ENCODE measurements at places on chromosomes 1 and 21.
A peak's percentile ranks its signal among the peaks of the same experiment; 100 is the strongest.

- no peak for DNase-seq
Measured at GRCh38 chr1:86865973-86866637, 47.8 kb downstream of the SELENOF start.

GRCh38 chr1:53069663-53070327 is 7.8 kb downstream of the PODN start:
- peak; percentile 66 for DNase-seq

- no peak for DNase-seq
Measured at GRCh38 chr1:86499987-86500593, 31.4 kb downstream of the CLCA1 start.

DNA sequence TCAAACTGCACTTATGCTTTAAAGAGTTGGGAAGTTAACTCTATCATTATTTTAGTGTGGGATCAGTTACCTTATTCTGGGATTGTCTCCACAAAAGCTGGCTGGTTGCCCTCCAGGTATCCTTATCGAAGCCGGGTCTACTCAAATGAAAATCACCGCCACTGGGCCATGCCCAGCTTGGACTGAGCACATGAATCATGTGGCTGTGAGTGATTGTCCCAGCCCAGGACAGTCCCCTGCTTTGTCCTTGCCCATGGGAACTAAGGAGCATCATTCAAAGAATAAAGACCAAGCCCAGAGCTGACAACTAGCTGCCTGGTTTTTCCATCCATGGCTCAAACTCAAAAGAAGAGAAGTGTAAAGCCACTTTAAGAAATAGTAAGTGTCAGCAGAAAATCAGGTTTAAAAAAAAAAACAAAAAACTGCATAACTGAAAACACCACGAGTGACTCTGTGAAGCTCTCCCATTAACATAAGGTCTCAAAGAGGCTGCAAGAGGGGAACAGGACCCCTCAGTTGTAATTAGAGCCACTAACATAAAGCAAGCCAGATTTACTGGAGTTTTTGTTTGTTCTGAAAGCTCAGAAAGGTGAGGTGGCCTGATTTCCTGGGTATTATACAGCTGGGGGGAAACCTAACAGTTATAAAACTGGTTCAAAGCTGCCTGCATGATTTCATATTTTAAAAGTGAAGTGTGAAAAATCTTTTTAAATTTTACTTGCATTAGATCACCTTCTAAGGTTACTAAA is 91.5 kb downstream of the KIF14 start:
- DNase-seq, result no peak

- DNase-seq, result no peak
Measured at GRCh38 chr1:73800376-73800775, 397.6 kb downstream of the LRRIQ3 start.

DNA sequence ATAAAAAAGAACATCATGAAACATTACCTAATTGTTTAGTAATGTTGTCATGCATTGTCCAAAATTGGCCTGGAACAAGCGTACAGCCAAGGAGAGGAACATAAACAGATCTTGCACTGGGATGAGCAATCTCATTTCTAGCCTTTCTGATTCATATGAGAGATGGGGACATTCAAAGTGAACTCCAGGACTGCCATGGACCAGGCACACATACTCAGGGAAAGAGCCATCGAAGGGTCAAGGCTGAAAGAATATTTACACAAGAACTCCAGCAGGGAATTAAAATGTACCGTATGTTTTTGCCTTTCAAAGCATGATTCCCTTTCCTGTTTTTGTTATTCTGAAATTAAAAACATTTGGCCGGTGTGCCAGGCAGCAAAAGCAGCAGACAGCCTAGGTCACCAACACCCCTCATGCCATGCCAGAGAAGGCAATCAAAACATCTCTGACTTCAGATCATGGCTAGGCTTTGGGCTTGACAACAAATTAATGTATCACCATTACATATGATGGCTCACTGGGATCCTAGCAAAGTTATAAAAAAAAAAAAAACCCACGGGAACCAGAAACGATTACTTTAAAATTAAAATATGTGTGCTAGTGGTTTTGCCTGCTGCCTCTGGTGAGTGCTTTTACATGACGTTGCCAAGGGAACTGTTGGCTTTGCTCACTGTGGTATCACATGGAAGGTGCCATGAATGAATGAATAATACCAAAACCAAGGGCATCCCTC is 159.8 kb downstream of the TGFBR3 start:
- no peak for DNase-seq

DNA sequence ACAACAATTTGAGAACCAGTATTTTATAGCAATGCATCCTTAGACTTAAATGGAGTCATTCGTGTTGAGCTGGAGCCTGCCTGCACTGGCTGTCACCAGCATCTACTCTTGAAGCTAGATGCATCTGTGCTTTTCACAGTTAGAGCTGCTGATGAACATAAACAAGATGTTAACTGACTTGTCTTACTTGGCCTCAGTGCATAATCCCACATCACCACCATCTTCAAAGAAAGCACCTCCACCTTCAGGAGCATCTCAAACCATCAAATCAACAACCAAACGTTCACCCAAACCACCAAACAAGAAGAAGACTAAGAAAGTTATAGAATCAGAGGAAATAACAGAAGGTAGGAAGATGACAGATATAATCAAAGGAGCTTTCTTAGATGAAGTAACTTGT is 71.1 kb downstream of the TPR start:
- no peak for DNase-seq

DNA sequence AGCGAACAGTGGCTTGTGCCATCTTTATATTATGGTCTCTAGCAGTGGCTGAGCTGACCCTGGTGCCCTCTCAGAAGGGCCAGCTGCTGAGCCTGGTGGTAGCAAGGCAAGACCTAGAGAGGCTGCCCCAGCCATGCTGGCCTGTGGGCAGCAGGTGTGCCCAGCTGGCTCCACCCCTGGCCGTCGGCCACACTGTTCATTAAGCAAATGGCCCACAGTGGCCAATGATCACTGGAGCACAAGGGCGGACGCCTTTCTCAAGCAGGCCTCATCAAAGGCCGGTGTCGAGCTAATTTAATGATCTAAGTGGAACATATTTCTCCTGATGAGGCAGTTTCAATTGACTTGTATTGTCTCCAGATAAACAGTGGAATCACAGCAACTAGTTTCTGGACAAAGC is 89.4 kb downstream of the GRIK3 start:
- DNase-seq, result no peak

GRCh38 chr1:36481091-36481490 is 1.6 kb downstream of the CSF3R start:
- DNase-seq, result no peak

GRCh38 chr21:16211339-16212303 is 481.8 kb downstream of the USP25 start:
- DNase-seq, result no peak

GRCh38 chr1:5597991-5598823 is 394.0 kb downstream of the NPHP4 start:
- DNase-seq, result no peak

DNA sequence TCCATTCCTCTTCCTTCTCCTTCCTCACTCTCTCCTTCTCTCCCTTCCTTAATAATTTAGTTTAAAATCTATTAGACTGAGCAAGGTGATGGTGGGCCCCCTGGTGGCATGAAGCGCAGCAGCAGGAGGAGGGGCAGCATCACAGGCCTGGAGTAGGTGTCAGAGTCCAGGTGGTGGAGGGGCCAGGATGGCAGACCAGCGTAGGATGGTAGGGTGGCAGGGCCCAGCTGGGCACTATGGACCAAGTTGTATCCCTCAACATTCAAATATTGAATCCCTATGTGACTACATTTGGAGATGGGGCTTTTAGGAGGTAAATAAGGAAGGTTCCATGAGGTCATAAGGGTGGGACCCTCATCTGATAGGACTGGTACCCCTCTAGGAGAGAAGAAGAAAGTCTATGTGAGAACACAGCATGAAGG is 61.0 kb downstream of the WDR4 start:
- peak; percentile 59 for DNase-seq

DNA sequence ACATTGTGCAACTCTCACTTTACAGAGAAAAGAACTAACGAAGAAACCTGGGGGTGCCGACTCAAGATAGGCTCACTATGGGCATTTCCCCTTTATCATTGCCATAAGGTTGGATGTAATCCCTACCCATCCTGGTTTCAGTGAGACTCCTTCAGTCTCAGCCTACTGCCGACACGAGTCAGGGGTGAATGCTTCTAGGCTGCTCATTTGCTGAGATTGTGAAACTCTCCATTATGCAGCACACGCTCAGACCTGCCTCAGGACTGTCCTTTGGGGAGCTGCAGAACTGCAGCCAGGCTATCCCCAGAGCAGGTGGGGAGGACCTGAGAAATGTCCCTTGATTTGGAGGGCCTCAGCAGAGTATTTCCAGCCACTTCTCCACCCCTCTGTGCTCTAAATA is 22.2 kb downstream of the TSHB start:
- no peak for DNase-seq

DNA sequence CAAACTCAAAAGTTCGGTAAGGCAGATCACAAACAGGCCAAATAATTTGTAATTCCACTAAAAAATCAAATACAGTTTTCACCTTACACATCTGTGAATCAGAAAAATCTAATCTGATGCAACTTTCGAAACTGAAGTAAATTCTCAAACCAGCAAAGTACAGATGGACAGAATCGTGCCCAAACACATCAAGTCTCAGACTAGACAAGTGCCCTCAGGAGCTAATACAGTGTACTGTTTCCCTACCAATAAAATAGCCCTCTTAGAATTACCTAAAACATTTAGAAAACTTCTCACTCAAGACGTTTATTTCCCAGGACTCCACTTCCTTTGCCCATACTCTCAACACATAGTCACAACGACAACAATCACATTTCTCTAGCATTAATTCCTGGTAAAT is 134.2 kb downstream of the SMYD2 start:
- no peak for DNase-seq

GRCh38 chr1:15966081-15966955 is 9.6 kb downstream of the ZBTB17 start:
- DNase-seq, result no peak

GRCh38 chr1:55650444-55650843 is 435.3 kb upstream of the USP24 start:
- no peak for DNase-seq

GRCh38 chr1:159889202-159889601 is 10.8 kb downstream of the CFAP45 start:
- no peak for DNase-seq

DNA sequence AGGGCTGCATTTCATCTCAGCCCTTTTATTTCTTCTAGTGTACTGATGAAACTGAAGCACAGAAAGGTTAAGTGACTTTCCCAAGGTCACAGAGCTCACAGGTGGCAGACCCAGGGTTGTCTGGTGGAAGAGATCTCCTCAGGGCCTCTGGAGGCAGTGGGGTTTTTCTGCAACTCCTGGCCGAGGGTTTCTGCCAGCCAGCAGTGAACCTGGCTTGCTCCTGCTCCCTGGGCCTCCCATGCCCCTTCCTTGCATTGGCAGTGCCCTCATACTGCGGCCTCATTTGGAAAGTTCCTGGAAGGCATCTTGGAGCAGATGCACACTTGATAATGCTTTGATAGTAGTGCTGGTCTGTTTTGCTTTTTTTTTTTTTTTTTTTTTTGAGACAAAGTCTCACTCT is 7.7 kb downstream of the GALNT2 start:
- DNase-seq, result no peak

DNA sequence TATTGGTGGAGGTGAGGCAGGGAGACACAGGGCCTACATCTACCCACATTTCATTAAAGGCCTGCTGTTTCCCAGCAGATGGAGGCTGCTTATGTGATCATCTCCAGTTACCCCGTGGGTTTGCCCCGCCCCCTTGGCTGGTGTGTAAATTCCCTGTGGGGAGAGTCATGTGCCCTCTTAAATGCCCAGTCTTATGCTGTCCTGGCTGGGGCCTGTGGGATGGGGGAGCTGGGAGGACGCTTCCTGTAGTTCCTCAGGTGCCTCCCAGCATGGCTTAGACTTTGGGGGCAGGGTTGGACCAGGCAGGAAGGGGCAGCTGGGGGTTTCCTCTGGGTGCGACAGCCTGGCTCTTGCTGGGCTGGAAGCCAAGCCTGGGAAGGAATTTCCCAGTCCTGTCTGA is 15.5 kb upstream of the CITED4 start:
- DNase-seq, result peak; percentile 84

DNA sequence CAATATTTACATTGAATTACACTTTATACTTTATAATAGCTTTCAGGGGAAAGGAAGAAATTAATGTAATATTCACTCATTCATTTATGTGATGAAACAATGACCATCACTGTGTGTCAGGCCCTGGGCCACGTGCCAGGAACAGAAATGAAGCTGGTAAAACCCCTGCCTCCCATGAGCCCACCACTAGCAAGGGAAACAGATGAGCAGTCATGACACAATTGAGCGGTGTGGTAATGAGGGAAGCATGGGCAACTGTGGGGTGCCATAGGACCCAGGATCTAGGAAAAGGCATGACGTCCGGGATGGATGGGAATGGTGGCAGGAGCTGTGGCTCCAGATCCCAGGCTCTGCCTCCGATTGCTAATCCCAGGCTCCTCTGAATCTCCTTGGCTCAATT is 17.0 kb upstream of the SLC5A9 start:
- no peak for DNase-seq

Measured in coronary artery (tissue), 2 donors.